ENCODE measurements at places on chromosomes 4 and X. TPM values are rescaled to one million over a fixed set of nuclear protein-coding genes. Genes with fewer than 3 reads are reported as not detected.

- no peaks in the 10 kb centered on the region for H3K36me3 ChIP-seq
- H3K4me1 ChIP-seq, result no peaks in the 10 kb centered on the region
- no peak overlapping the region for H3K27ac ChIP-seq
Observed at GRCh38 chr4:1072830-1073446, 40.4 kb downstream of the RNF212 start.

- no peak for DNase-seq
- H3K4me3 ChIP-seq, result no peak overlapping the region
- no peaks in the 10 kb centered on the region for H3K36me3 ChIP-seq
- H3K4me1 ChIP-seq, result no peaks in the 10 kb centered on the region
- no peak overlapping the region for H3K27ac ChIP-seq
Observed at GRCh38 chr4:14452764-14453163, 549.5 kb upstream of the CPEB2 start.

DNA sequence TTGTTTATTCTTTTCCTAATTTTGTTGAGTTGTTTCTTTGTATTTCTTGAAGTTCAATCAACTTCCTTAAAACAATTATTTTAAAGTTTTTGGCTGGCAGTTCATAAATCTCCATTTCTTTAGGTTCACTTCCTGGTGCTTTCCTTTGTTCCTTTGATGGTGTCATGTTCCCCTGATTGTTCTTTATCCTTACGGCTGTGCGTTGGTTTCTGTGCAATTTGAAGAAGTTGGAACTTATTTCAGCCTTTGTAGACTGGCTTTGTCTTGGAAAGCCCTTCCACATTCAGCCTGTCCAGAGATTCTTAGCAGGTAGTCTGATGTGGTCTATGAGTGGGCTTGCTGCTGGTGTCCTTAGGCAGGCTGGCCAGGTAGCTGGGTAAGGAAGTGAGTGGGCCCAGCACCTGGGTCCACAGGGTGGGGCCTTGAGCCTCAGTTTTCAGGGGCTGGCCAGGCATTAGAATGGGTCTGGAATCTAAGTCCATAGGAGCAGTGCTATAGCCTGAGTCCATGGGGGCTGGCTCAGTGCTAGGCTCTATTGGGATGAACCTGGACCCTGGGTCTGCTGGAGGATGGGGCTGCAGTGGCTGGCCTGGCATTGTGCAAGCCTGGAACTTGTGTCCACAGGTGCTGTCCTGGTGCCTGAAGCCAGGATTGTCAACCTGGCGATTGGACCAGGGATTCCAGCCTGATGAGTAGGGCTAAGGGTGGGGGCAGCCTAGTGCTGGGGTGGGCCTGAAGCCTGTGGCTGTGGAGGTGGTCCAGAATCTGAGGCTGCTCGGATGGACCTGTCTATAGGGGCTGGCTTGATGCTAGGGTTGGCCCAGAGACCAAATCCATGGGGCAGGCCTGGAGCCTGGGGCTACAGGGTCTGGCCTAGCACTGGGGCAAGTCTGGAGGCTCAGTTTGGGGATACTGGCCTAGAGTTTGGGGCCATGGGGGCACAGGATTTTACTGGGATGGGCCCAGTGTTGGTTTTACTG is 152.4 kb downstream of the STAG2 start:
- H3K36me3 ChIP-seq, result no peaks in the 10 kb centered on the region
- no peak overlapping the region for H3K4me3 ChIP-seq
- H3K27ac ChIP-seq, result no peak overlapping the region
- no peaks in the 10 kb centered on the region for H3K27me3 ChIP-seq
- no peak for DNase-seq

GRCh38 chr4:78885598-78885997 is 53.6 kb downstream of the PAQR3 start:
- DNase-seq, result no peak
- no peak overlapping the region for H3K27ac ChIP-seq
- H3K4me3 ChIP-seq, result no peak overlapping the region
- peaks cover 17% of the 10 kb centered on the region for H3K36me3 ChIP-seq
- no peaks in the 10 kb centered on the region for H3K4me1 ChIP-seq

PNCK gene
- not detected for total RNA-seq

GRCh38 chr4:159379836-159380235 is 277.0 kb downstream of the RAPGEF2 start:
- no peak overlapping the region for H3K4me3 ChIP-seq
- H3K27me3 ChIP-seq, result no peaks in the 10 kb centered on the region
- no peak overlapping the region for H3K27ac ChIP-seq
- no peaks in the 10 kb centered on the region for H3K4me1 ChIP-seq

C4orf51 gene
- not detected for total RNA-seq

DNA sequence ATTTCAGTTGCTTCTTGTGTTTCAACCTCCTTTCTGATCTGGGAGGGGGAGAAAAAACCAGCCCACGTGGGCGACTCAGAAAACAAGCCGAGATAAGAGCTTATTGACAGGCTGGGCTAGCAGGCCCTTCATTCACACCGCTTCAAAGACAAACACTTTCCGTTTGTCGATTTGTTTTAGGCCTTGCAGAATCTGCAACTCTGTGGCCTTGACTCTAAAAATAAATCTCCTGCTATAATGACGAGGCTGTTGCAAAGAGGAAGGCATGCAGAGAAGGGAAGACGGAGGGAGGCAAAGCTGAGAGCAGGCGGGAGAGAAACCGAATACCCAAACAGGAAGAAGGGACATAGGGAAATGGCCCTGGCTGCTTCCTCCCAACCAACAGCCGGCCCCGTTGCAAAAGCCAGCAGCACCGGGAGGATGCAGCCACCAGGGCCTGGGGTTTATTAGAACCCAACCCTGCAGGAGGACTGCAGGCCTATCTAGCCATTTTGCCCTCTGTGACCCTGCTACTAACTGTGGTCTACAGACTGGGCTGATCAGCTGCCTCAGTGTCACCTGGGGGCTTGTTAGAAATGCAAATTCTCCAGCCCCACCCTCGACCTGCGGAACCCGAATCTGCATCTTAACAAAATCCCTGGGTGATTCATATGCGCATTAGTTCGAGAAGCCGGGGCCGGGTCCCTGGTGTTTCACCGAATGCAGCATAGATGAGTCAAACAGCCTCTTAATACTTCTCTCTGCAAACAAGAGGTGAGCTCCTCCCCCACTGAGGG is 325.5 kb downstream of the BCOR start:
- peak; percentile 21 for DNase-seq
- H3K27ac ChIP-seq, result peak overlapping the region; percentile 25
- H3K27me3 ChIP-seq, result no peaks in the 10 kb centered on the region
- no peak overlapping the region for H3K4me3 ChIP-seq
- H3K36me3 ChIP-seq, result no peaks in the 10 kb centered on the region

- H3K27me3 ChIP-seq, result no peaks in the 10 kb centered on the region
- no peak overlapping the region for H3K4me3 ChIP-seq
- H3K27ac ChIP-seq, result no peak overlapping the region
- H3K4me1 ChIP-seq, result no peaks in the 10 kb centered on the region
- no peak for DNase-seq
- no peaks in the 10 kb centered on the region for H3K36me3 ChIP-seq
Observed at GRCh38 chr4:168386002-168386401, 67.5 kb upstream of the DDX60 start.

SLITRK2 gene
- not detected for total RNA-seq

SLC25A43 gene
- total RNA-seq, result 2.3 TPM

CENPI gene
- not detected for total RNA-seq

DNA sequence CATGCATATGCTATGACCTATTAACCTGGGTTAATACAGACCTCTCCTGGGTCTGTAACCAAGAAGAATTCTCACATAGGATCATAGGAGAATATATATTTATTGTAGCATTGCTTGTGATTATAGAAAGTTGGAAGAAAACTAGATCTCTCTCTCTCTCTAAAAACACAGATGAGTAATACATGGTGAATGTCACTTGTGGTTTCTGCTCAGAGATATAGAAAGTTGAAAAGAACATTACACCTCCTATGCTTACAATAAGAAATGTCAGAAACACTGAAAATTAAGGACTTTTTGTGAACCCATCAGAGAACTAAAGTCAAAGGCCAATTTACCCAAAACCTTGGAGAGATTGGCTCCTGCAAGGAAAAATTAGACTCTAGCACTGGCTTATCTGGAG is 1389.5 kb downstream of the FAM133A start:
- H3K27me3 ChIP-seq, result no peaks in the 10 kb centered on the region
- H3K4me3 ChIP-seq, result no peak overlapping the region
- DNase-seq, result no peak

GRCh38 chr4:53889326-53890055 is 174.9 kb downstream of the CHIC2 start:
- no peak overlapping the region for H3K27ac ChIP-seq
- H3K4me1 ChIP-seq, result no peaks in the 10 kb centered on the region
- H3K4me3 ChIP-seq, result no peak overlapping the region

GRCh38 chr4:26873391-26874026 is 12.9 kb downstream of the STIM2 start:
- DNase-seq, result peak; percentile 17
- H3K4me3 ChIP-seq, result no peak overlapping the region
- no peak overlapping the region for H3K27ac ChIP-seq
- peaks cover 15% of the 10 kb centered on the region for H3K4me1 ChIP-seq

GRCh38 chrX:66674506-66674905 is 35.6 kb upstream of the EDA2R start:
- H3K27ac ChIP-seq, result no peak overlapping the region
- H3K27me3 ChIP-seq, result no peaks in the 10 kb centered on the region
- DNase-seq, result no peak
- no peaks in the 10 kb centered on the region for H3K36me3 ChIP-seq

GRCh38 chrX:107628662-107629539 is 591 bp downstream of the PRPS1 start:
- no peaks in the 10 kb centered on the region for H3K27me3 ChIP-seq
- H3K36me3 ChIP-seq, result no peaks in the 10 kb centered on the region
- peak; percentile 22 for DNase-seq
- H3K27ac ChIP-seq, result peak overlapping the region; percentile 88
- peak overlapping the region; percentile 76 for H3K4me3 ChIP-seq

DNA sequence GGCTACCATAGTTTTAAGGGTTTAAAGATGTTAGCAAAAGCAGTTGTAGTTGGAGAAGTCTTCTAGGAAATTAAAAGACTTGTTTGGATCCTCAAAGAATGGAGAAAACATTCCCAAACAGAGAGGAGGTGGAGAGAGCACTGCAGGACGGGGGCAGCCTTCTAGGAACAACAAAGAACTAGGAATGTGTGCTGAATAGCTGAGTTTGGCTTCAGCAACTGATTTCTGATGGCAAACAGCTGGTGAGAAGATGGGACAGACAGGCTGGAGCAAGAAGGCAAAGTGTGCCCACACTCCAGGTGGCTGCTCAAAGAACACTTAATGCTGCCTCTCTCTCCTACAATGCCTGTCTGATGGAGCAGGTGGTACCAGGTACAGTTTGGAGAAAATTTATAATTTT is 1331.1 kb downstream of the ADGRL3 start:
- H3K27me3 ChIP-seq, result no peaks in the 10 kb centered on the region
- no peak for DNase-seq
- H3K36me3 ChIP-seq, result no peaks in the 10 kb centered on the region

Data from gastrocnemius medialis (tissue), 4 donors.